ENCODE measurements at places on chromosomes 7 and 10.

DNA sequence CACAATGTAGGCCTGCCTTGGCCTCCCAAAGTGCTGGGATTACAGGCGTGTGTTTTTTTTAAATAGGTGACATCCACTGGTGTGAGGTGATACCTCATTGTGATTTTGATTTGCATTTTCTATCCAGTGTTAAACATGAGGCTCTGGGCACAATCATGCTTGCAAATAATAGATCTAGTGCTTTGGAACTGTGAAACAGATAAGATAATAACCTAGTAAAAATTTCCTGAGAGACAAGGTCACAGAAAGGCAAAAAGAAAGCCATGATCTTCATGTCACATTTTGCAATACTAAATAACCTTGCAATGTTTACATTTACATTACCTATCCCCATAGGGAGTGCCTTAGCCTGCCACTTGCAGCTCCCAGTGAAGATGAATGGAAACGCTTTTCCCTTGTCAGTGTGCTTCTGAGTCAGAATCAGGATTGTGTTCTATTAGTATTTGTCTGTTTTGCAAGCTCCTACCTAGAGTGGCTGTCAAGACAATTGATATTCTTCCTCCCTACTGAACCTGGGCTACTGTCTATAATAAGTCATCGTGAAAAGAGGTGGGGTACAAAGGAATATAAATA is 256.5 kb downstream of the PHTF2 start:
- DNase-seq, result no peak

- DNase-seq, result no peak
Observed at GRCh38 chr10:61321041-61321857, 131.9 kb downstream of the TMEM26 start.

DNA sequence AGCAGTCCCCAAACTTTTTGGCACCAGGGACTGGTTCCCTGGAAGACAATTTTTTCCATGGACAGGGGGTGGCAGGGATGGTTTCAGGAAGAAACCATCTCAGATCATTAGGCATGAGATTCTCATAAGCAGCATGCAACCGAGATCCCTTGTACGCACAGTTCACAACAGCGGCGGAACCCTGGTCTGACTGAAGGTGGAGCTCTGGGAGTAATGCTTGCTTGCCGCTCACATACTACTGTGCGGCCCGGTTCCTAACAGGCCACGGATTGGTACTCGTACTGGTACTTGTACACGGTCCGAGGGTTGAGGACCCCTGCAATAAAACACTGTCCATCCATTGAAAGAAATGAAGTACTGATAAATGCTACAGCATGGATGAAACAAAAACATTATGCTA is 32.8 kb downstream of the MKRN1 start:
- DNase-seq, result no peak

- DNase-seq, result no peak
Observed at GRCh38 chr7:74627661-74628411, 29.7 kb upstream of the GTF2I start.

Data from stimulated activated CD8-positive, alpha-beta memory T cell treated with anti-CD3 and anti-CD28 coated beads, Interleukin-7, amount 100 ng/mL, for 1 hour (primary cell).